Left renal pelvis (tissue), 4 donors: ENCODE measurements at places on chromosomes 7 and 10.

- no peak for DNase-seq
Observed at GRCh38 chr7:158439035-158439434, 148.6 kb downstream of the PTPRN2 start.

- DNase-seq, result no peak
Observed at GRCh38 chr7:11858026-11858425, 26.0 kb upstream of the THSD7A start.

DNA sequence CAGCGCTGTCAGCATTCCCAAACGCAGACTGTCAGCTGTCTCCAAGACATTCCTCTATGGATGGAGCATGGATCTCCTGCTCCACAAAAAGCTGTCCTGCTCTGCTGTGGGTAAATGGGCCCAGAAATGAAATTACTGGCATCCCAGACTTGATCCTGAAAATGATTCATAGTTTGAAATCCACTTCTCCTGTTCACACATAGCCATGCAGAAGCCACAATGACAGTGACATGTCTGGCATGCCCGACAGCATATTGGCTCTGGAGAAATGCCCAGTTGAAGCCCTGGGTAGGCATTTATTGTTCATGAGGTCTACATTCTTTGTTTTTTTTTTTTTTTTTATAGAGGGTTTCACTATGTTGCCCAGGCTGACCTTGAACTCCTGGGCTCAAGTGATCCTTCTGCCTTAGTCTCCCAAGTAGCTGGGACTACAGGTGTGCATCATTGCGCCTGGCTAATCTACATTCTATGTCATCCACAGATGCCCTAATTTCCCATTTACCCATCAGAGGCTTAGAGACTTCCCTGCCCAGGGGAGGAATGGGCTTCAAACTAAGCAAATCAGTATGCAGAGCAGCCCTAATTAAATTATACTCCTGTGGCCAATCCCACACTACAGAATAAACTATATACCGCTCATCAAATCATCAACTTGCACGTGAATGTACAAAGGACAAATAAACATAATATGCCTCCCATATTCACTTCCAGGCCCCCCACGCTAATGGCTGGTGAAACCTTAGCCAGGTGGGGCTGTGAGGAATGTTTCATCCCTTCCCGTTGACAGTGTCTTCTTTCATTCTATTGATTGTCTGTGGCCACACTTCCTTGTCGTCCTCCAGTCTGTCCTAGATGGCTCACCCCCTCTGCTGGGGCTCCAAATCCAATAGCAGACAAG is 61.8 kb upstream of the EEPD1 start:
- no peak for DNase-seq

GRCh38 chr7:100946111-100946510 is 3.2 kb upstream of the MUC3A start:
- no peak for DNase-seq

DNA sequence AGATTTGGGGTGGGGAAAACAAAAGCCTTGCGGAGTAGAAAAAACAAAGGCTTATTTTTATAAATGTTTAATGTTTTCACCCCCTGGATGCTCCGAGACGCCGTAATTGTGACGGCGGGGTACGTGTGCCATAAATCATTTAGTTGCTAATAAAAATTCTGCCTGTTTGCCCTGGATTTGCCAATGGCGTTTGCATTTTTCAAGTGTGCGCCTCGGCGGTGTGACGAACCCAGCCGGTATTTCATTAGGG is 2.5 kb upstream of the TNRC18 start:
- DNase-seq, result no peak

- no peak for DNase-seq
Observed at GRCh38 chr10:31930023-31930751, 1.6 kb upstream of the ARHGAP12 start.

GRCh38 chr10:131762789-131763696 is 137.8 kb upstream of the PPP2R2D start:
- no peak for DNase-seq

GRCh38 chr7:93018716-93019115 is 99.1 kb downstream of the SAMD9 start:
- DNase-seq, result no peak
